ENCODE measurements at places on chromosomes 16 and 17. TPM values are rescaled to one million over a fixed set of nuclear protein-coding genes. Genes with fewer than 3 reads are reported as not detected.

The SLC47A1 gene
- not detected for total RNA-seq

The CRHR1 gene
- total RNA-seq, result not detected

The SP6 gene
- under 0.01 TPM for total RNA-seq

The PLEKHH3 gene
- total RNA-seq, result 10.1 TPM

The SCGB1C2 gene
- total RNA-seq, result not detected

The NLRC3 gene
- total RNA-seq, result under 0.01 TPM

The OMG gene
- 8.5 TPM for total RNA-seq

The WNK4 gene
- total RNA-seq, result 0.09 TPM

The ZG16 gene
- not detected for total RNA-seq

The GPR179 gene
- total RNA-seq, result not detected

The CIAO2B gene
- 154 TPM for total RNA-seq

The HELZ gene
- 29.1 TPM for total RNA-seq
